ENCODE measurements at places on chromosomes 4 and X. TPM values are rescaled to one million over a fixed set of nuclear protein-coding genes. Genes with fewer than 3 reads are reported as not detected.

MAGEB1 gene
- total RNA-seq: not detected

P2RY4 gene
- not detected for total RNA-seq

PNMA5 gene
- not detected for total RNA-seq

NEUROG2 gene
- not detected for total RNA-seq

CHIC1 gene
- 9.0 TPM for total RNA-seq

Data from osteocyte (in vitro differentiated cells).